ENCODE measurements at places on chromosomes 4 and X.

DNA sequence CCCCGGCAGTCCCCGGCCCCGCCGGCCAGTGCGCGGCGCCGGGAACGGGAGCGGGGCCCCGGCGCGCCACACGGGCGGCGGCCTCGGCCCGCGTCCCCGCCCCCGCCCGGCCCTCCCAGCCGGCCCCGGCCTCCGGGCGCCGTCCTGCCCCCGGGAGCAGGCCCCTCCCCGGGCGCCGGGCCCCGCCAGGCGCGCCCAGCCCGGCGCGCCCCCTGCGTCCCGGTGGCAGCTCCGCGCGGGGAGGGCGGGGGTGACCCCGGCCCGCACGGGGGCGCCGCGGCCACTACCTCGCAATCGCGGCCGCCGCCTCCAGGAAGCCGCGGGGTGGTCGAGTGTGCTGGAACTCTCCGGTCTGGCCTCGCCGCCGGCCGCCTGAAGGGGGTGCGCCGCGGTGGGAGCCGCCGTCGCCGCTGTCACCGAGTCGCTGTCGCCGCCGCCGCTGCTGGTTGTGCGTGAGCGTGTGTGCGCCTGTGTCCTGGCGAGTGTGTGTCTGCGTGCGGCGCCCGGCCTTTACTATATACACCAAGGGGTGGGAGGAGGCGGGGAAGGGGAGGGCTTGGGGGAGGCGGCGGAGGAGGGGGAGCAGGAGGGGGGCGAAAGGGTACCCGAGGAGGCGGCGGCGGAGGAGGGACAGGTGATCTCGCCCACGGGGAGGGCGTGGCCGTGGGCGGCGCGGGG, at the start of gene RAI2:
RAI2 (minus strand) TSS at position 488 of the 678 bp plus-strand sequence. CDS start 59,288 bp downstream, outside the sequence.
- DNase-seq, result no peak

GRCh38 chrX:130952266-130953043, 49.4 kb upstream of the ENOX2 start:
- DNase-seq, result no peak

DNA sequence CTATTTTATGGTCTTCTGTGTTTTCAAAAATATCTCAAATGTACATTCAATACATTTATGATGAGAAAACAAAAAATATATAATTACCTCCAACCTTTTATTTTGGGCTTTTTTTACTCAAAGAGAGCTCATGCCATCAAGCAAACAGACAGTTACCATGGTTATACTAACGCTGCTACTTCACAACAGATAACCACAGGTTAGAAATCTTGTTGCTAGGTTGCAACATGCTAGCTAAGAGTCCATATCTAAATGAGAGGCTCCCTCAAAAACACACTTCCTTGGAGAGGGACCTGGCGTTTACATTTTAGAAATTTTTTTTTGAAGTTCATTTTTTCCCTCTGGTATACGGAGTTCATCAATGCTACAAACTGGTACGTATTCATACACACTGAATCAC, 44.3 kb downstream of the TBC1D9 start:
- no peak for DNase-seq

- no peak for DNase-seq
These were observed 44.1 kb downstream of the INPP4B start for GRCh38 chr4:142801966-142802365.

DNA sequence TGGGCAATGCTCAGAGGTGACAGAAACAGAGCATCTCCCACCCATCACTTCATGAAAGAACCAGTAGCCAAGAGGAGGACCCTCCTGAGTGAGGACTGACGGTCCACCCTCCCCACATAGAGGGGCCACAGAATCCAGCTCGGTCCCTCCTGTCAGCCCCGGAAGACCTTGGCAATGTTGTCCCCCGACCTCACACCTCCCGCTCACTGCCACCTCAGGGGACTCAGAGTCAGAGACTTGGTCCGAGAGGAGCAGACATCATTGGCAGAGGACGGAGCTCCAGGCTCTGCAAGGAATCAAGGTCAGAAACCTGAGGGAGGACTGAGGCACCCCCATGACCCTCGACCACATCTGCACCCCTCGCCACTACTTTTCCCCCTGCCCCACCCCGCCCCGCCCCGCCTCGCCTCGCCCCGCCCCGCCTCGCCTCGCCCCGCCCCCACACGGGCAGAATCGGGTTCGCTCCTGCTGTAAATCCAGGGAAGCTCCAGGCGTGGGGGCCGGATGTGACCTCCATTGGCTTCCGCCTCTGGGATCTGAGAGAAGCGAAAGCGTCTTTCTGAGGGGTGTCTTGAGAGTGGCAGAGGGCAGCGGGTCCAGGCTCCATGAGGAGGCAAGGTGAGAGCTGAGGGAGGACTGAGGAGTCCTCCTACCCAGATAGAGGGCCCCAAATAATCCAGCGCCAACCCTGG, at the start of gene MAGEA11:
MAGEA11 (plus strand) TSS at position 516 of the 692 bp plus-strand sequence. CDS start 1,100 bp downstream, outside the sequence.
- no peak for DNase-seq

DNA sequence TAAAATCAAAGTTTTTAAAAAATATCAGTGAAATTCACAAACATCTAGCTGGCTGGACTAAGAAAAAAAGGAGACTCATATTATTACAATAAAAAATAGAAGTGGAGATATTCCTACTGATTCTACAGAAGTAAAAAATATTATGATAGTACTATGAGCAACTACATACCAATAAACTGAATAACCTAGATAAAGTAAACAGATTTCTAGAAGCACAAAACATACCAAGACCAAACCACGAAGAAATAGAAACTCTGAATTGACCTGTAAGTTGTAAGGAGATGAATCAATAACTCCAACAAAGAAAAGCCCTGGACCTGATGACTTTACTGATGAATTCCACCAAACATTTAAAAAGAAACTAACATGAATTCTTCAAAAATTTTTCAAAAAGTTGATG, 867.3 kb downstream of the PCDH18 start:
- no peak for DNase-seq

DNA sequence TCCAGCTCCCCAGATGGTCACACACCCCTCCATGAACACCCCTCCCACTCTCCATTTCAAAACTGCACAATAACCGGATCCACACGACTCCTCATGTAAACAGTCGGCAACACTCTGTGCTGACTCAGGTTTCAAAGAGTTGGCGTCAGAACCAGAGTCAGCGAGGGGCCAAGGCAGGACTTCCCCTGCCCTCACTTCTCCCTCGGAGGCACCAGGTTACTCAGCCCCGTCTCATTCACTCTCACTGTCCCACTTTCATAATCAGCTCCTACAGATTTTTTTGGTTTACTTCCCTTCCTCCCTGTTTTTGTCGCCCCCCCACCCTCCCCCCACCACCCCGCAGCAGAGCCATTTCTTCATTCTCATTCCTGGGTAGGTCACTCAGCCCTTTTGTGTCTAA, 2.7 kb upstream of the TIMP1 start:
- DNase-seq, result no peak

- no peak for DNase-seq
These were observed 41.1 kb upstream of the TMEM184C start for GRCh38 chr4:147576084-147576483.

DNA sequence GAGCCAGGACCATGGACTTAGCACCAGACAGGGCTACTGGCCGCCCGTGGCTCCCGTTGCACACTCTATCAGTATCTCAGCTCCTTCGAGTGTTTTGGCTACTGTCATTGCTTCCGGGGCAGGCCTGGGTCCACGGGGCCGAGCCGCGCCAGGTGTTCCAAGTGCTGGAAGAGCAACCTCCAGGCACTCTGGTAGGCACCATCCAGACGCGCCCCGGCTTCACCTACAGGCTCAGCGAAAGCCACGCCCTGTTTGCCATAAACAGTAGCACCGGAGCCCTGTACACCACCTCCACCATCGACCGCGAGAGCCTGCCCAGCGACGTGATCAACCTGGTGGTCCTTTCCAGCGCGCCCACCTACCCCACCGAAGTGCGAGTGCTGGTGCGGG, 1.6 kb downstream of the FAT4 start:
- DNase-seq, result no peak

DNA sequence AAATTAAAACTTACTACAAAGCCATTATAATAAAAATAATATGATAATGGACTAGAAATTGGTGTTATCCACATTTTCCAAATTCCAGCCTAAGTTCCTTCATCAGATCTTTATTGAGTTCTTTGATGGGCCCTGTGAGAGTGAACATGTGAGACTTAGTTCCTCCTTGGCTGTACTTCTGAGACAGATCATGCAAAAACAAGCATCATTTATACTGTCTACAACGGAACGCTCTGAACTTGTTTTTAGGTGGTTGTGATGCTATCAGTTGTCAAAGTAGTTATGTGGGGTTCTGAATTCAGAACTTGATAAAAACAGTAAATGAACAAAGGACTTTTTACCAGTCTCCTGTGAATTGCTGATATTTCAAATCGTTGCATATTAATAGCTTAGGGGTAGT, 48.9 kb downstream of the JADE3 start:
- no peak for DNase-seq

DNA sequence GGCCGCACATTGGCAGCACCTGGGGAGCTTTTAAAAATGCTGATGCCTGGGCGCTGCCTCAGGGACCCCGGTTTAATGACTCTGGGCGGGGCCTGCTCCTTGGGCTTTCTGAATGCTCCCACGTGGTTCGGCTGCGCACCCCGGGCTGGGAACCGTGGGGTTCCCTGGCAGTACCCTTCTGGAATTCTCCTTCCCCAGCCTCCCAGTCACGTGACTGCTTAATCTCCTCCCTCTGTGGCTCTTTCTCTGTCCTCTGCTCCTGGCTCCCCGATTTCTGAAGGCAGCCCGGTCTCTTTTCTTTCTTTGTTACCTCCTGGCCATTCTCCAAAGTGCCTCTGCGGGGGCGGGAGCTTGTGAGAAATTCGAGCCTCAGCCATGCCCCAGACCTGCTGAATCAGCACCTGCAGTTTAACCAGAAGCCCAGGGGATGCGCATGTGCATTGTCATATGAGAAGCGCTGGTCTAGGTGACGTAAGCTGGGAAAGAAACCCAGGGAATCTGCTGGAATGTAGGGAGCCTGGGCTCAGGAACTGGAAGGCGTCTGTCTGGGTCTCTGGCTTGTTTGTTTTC, 16.6 kb downstream of the CLCN4 start:
- no peak for DNase-seq

GRCh38 chr4:5374592-5374991, 323.3 kb downstream of the STK32B start:
- no peak for DNase-seq

DNA sequence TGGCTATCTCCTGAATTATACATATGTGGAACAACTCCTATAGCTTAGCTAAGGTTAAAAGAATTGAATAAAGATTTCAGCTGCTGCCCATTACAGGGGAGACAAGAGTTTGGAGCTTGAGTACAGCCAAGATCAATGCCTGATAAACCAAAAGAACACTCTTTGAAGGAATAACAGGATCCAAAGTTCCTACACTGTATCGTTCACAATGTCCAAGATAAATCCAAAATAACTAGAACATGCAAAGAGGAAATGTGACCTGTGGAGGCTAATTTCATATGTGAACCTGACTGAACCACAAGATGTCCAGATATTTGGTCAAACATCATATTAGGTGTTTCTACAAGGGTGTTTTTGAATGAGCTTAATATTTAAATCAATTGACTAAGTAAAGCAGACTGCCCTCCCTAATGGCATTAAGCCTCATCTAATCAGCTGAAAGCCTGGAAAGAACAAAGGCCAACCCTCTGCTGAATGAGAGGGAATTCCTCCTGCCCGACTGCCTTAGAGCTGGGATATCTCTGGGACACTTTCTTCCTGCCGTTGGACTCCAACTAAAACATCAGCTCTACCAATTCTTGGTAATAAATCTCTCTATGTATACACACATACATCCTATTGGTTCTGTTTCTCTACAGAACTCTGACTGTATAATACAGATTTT, 19.2 kb downstream of the RFC1 start:
- no peak for DNase-seq

- no peak for DNase-seq
These were observed 2011.9 kb upstream of the PCDH10 start for GRCh38 chr4:131137196-131137595.

DNA sequence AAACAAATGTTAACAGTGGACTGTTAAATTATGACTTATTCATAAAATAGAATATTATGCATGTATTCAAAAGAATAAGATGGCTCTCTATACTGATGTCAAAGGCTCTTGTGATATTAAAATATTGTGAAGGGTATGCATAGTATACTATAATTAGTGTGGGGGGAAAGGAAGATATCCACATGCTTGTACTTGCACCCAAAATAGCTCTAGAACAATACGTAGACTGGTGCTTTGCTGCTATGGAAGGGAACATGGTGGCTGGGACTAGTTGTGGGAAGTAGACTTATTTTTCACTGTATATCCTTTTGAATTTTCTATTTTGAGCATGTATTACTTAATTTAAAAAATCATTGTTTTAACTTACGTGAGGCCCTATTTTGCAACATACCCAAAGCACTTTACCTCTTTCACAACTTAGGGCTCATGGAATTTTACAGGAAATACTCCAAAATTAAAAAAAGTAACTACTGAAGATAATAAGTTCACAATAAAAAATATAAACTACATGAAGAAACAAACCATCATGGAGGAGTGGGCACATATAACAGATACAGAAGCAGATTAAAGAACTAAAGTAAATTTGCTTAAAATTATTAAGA, 7.9 kb downstream of the PGRMC2 start:
- no peak for DNase-seq

DNA sequence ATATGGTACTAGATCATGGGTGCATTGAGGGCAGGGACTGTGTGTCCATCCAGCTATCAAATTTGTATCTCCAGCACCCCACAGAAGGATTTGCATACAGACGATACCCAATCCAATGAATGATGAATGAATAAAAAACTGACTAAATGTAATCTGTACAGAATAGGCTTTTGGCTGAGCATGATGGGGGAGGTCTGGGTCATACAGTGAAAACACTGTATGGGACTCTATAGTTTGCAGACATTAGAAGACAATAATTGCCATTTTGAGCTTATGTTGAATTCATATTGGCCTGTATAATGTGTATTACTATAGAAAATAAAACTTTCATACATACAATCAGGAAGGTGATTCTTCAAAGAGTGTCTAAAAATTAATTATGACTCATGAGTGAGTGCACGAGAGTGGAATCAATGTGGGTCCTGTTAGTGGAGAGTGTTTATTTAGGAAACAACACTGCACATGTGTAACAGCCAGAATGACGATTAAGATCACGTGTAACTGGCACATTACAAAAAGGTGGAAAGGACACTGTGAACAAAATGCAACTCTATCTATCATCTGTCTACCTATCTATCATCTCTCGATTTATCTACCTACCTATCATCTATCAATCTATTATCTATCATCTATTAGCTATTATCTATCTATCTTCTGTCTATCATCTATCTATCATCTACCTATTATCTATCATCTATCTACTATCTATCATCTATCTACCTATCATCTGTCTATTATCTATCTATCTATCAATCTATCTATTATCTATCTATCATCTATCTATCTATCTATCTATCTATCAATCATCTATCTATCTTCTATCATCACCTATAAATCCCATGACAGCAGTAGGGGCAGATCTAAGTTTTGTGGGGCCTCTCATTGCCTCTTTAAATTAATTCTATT, 201.3 kb downstream of the PTTG2 start:
- DNase-seq, result no peak

DNA sequence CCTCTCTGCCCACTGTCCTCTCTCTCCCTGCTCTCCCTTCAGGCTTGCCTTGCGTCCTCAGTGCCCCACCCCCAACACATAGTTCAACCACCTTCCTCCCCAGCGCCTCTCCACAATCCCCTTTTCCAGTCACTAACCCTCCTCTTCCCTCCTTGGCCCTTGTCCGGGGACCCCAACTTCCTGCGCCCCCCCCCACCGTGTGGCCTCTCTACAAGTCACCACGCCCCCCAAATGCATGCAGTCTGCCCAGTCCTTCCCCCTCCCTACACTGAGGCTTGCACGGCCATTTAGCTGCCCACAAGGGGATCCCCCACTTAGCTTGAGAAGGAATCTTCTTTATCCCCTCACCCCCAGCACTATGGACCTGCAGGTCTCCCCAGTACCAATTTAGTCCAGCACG, 569 bp downstream of the CXCR3 start:
- DNase-seq, result no peak

Measured in SIG-M5 (cell line).